ENCODE measurements at places on chromosomes 1 and 21.
A peak's percentile ranks its signal among the peaks of the same experiment; 100 is the strongest.

DNA sequence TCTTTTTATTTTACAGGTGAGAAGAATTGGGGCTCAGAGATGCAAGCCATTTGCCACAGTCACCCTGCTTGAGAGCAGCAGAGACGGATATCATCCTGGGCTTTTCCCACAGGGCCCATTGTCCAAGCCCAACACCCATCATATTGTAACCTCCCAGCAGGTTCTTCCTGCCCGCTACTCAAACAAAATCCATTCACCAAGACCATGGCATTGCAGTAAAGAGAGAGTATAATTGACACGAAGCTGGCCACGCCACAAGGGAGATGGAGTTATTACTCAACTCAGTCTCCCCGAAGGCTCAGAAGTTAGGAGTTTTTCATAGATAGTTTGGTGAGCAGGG, 60.9 kb upstream of the KLHDC7A start:
- DNase-seq: no peak

- no peak for DNase-seq
Observed at GRCh38 chr1:232456714-232457113, 173.2 kb downstream of the SIPA1L2 start.

DNA sequence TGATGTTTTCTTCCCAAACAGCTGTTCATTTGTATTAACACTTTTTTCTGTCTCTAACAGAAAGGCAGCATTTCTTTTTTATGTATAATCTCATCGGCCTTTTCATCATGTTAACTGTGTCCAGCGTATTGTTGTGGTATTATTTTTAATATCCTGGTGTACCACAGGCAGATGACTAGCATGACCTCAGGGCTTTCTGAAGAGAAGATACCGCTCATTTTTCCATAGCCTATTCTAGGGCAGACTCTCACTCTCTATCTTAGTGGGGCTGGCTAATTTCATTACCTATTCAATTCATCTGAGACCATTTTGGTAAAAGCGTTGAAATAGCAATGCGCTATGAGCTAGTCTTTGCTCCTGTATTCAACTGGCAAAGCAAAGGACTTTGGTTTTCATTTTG, 209.9 kb downstream of the SDCCAG8 start:
- DNase-seq: no peak

GRCh38 chr1:4010284-4010683, 110.2 kb upstream of the C1orf174 start:
- DNase-seq: no peak

- no peak for DNase-seq
Observed at GRCh38 chr1:99557546-99558202, 88.2 kb upstream of the PALMD start.

DNA sequence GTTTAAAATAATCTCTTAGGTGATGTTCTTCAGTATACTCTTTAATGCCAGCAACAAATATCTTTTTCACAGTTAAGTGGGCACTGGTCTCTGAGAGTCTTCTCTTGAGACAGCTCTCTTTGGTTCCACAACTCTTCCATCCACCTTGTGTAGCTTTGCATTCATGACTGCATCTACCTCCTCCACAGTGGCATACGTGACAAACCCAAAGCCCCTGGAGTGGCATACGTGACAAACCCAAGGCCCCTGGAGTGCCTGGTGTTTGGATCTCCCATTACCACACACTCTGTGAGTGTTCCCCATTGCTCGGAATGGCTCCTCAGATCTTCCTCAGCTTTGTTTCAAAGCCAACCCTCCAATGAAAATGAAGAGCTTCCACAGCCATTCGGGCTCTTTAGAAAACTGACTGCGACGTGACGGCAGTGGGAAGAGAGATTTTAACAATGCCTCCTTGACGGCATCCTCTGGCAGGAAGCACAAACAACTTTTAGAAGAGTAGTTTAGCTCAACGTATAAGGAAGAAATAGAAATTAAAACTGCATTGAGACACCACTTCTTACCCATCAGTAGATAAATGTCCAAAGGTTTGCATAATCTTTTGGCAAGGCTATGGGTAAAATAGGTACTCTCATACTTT, 45.8 kb downstream of the SLC30A7 start:
- DNase-seq: no peak

DNA sequence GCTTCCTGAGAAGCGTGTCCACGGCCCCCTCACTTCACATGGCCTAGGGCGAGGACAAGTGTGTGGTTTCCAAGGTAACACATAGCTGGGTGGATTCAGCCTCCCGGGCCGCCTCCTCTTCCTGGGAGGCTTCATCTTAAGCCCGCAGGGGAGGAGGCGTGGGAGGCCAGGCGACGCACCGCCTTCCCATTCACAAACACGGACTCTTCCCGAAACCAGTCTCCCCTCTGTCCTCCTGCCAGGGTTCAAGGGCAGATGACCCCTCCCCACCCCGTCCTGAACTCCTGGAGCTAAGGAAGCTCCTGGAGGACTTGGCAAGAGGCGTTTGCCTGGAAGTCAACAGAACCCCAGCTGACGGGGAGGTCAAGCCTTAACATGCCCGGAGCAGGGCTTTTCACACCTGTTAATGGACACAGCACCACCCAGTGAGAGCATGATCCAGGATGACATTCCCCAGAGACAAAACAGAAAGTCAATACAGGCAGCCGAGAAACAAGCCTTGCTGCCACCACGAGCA, 56.7 kb downstream of the KCNN3 start:
- no peak for DNase-seq

DNA sequence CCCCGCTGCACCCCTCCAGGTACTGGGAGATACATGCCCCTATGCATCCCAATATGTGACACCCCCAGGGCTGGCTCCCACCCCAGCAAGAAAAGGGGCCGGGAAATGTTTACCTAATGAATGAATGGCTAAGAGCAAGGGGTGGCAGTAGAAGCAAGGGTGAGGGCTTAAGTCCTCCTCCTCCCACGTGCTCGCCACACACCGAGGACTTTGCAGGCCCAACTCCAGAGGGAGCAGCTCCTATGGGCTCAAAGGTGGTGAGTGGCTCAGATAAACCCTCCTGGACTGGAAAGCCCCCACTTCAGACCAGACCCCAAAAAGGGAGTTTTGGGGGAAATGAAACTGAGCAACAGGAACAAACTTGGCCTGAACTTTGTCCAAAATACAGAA, 11.4 kb downstream of the SLC45A3 start:
- no peak for DNase-seq

GRCh38 chr21:42039470-42039901, 29.3 kb upstream of the ZBTB21 start:
- no peak for DNase-seq

- no peak for DNase-seq
Observed at GRCh38 chr1:49864581-49864980, 159.2 kb downstream of the AGBL4 start.

- DNase-seq: no peak
Observed at GRCh38 chr1:94398356-94398755, 19.8 kb upstream of the ABCD3 start.

GRCh38 chr1:77757603-77758002, 2.0 kb downstream of the USP33 start:
- no peak for DNase-seq

- no peak for DNase-seq
Observed at GRCh38 chr1:9302745-9303524, 10.2 kb downstream of the SPSB1 start.

DNA sequence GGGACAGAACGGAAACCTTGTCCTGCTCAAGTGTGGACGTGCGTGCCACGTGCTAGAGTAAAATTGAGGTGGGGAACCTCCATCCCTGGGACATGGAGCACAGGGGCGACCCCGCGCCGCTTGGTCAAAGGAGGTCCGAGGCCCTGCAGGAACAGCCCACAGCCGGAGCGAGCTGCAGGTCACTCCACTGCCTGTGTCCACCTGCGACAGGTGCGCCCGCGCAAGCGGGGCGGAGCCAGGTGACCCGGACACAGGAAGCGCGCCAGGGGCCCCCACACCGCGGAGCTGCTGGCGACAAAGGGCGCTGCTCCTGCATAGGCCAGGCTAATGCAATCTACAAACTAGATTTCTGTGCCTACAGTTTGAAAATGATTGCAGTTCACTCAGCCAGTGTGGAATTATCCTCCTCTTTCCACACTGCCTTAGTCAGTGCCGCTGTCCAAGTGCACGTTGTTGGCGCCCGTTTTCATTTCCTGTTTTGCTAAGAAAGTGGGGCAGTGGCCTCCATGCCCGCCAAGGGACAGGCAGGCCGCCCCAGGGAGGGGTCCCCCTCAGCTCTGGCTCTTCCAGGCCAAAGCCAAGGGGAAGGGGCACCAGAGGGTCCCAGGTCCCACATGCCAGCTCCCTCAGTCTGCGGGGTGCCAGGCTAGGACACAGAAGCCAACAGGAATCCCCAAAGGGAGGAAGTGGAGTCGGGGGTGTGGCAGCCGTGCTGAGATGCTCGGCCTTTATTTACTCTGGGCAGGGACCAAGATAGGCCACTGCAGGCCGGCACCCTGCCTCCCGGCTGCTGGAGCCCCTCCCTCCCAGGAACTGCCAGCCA, 4.3 kb upstream of the NADK start:
- DNase-seq: peak; percentile 44

DNA sequence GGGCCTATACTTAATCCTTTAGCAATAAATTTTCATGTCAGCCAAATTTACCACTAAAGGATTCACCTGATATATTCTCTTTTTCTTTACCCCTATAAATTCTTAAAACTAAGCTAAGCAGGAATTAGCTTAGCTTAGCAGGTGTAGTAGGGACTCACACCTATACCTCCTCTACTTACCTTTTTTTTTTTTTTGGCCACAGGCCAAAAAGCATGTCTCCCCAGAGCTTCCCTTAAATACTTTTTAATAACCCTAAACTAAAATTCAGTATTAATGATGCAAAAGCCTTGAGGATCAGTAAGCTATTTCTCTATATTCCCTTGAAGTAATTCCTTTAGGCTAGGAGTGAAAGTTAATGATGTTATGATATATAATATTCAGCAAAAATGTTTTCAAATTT, 23.2 kb downstream of the PEA15 start:
- DNase-seq: no peak

DNA sequence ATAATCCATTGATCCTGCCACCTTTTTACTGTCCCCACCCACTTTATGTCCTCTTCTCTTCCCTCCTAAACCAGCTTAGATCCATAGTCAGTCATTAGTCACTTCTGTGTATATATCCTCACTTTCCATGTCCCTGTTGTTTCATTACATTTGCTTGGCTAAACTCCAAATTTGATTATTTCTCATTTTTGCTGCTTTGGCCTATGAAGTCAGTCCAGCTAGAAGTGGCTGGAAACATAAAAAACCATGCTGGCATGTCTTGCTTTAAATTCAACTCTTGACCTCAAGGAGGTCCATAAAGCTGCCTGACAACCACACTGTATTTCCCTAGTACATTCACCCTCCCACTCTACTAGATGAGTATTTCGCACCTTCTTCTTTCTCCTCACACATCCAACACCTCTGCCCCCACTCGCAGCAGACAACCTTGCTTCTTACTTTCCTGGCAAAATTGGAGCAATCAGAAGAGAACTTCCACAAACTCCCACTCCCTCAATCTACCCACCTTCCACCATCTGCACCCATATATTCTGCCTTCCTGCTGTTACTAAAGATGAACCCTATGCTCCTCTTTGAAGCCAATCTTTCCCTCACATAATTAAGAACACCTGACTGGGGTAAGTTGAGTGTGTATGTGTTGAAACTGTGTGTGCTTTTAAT, 72.1 kb downstream of the ZNF648 start:
- DNase-seq: no peak

GRCh38 chr1:8494681-8495080, 176.8 kb downstream of the SLC45A1 start:
- no peak for DNase-seq

GRCh38 chr21:37207441-37208009, 59.6 kb downstream of the VPS26C start:
- DNase-seq: no peak

GRCh38 chr21:35814858-35815619, 245.3 kb downstream of the SETD4 start:
- no peak for DNase-seq

- peak; percentile 50 for DNase-seq
Observed at GRCh38 chr21:46325073-46325912, 1.3 kb downstream of the PCNT start.

DNA sequence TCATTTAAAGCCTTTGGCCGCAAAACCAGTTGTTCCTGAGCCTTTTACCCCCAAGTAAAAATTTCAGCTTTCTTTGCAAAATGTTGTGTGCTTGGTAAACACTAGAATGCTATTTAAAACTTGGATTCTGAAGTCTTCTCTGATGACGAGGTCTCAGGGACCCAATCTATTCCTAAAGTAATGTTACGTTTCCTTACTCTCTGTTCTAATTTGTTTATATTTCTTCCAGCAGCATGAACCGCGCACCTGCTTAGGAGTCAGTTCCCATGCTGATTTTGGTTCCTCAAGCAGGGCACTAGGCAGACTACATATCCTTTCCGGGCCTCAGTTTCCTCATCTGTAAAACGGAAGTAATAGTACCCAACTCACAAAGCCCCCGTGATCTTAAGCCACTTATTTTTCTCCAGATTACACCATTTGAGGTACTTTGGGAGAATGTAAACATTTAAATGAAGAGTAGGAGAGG, 969 bp upstream of the ALDH4A1 start:
- DNase-seq: no peak

DNA sequence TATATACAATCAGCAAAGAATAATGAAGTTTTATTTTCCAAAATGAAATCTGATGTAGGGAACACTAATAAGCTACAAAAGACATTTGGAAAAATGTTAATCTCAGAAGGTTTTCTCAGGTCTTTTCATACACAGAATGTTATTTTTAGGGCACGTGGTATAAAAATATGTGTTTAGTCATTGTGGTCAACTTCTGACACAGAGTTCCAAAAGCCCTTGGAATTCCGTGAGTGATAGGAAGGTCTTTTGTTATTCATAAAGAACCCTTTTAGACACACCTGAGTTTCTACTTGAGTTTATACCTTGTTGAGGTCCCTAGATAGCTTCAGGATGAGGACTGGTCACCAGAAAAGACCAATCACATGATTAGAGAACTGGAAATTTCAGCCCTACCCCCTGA, 277.6 kb upstream of the NCAM2 start:
- DNase-seq: no peak

GRCh38 chr1:246730839-246731238, 6.6 kb downstream of the SCCPDH start:
- no peak for DNase-seq

GRCh38 chr1:221013691-221014660, 134.7 kb downstream of the HLX start:
- no peak for DNase-seq

GRCh38 chr1:27350663-27351540, 9.1 kb downstream of the SYTL1 start:
- no peak for DNase-seq

GRCh38 chr1:17596651-17597509, 57.4 kb downstream of the ARHGEF10L start:
- no peak for DNase-seq

DNA sequence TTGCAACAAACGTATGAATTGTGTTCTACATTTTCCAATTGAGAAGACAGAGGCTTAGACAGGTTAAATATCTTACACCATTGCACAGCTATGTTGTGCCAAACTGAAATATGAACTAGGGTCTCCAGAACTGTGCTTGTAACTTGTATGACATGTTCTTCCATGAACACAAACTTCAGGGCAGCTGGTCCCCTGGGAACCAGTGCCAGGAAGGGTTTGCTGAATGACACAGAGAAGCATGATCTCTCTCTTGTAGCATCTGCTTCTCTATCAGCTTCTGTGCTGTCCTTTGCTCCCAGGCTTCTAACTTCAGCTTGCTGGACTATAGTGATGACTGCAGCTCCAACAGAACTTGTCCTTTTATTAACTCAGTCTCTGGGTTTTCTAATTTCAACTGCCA, 385.5 kb downstream of the SIPA1L2 start:
- DNase-seq: no peak
